ENCODE measurements at places on chromosomes 4 and X.

DNA sequence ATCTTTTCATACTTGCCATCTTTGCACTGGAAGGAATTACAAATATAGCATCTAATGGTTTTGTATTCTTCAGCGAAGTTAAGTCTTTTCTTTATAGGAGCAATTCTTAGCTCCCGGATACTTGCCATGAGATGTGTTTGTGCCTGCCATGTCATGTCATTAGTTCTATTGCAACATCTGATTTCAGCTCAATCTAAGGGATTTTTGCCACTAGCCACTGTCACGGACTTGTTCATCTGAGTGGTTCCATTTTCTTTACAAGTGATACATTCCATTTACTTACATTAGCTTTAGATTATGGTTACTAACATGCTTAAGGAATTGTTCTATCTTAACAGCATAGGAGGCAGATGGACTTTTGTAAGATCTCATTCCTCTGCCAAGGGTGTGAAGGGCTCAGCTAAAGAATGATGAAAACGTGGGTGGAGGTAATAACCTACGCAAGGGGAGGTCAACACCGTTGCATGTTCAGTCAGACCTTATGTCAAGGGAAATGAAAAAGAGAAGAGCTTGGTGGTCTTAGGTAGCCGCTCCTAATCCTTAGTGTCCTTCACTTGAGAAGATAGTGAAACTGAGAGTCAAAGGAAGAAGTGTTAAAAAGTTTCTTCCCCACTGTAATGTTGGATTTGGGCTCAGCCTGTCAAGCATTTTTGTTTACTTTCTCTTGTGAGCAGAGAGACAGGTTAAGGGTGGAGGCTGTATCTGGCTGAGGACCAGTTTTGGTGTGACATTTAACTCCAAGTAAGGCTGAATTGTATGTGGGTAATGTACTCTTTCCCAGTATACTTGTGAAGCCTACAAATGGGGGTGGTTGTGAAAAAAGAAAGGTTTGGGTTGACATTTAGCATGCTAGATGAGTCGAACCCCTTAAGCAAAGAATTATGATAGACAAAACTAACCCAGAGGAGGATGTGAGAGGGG is 3.6 kb upstream of the KLHL2 start:
- no peak for DNase-seq

- no peak for DNase-seq
Measured at GRCh38 chr4:7843831-7844593, 95.6 kb downstream of the AFAP1 start.

- DNase-seq: no peak
Measured at GRCh38 chr4:69591364-69591763, 48.1 kb downstream of the UGT2A2 start.

DNA sequence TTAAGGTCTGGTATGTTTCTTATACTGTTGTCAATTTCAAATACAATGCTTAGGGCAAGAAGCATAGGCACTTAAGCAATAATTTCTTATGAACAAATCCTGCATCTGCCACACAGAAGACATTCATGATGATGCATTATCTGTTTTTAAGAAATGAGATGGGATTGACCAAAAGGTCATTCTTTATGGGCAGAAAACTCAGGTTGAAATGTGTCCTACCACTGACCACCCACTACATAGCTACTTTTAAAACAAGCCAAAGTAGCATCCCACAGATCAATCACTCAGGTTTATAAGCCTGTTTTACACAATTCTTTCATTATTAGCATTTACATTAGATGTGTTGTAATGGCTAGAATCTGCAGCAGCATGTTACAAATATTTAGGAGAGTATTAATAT is 617.8 kb downstream of the PCDH7 start:
- no peak for DNase-seq

- DNase-seq: no peak
Measured at GRCh38 chr4:144985014-144985413, 113.0 kb downstream of the ANAPC10 start.

GRCh38 chr4:169341490-169341889 is 70.7 kb upstream of the SH3RF1 start:
- no peak for DNase-seq

GRCh38 chrX:68421636-68422035 is 11.7 kb downstream of the OPHN1 start:
- no peak for DNase-seq

- DNase-seq: no peak
Measured at GRCh38 chrX:81195712-81196111, 6.0 kb downstream of the HMGN5 start.

GRCh38 chrX:118062817-118063615 is 53.6 kb downstream of the KLHL13 start:
- no peak for DNase-seq

DNA sequence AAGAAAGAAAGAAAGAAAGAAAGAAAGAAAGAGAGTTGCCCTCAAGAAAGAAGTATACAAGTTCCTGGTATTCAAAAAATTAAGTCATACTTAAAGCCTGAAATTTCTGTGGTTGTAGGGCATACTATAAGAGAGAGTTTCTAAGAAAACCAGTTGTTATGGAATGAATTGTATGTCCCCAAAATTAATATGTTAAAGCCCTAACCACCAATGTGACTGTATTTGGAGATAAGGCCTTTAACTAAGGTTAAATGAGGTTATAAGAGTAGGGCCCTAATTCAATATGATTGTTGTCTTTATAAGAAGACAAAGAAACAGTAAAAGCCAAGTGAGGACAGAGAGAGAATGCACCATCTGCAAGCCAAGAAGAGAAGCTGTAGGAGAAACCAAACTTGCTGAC is 521.1 kb downstream of the CCSER1 start:
- DNase-seq: no peak

GRCh38 chr4:104210420-104210819 is 284.3 kb downstream of the CXXC4 start:
- DNase-seq: no peak

DNA sequence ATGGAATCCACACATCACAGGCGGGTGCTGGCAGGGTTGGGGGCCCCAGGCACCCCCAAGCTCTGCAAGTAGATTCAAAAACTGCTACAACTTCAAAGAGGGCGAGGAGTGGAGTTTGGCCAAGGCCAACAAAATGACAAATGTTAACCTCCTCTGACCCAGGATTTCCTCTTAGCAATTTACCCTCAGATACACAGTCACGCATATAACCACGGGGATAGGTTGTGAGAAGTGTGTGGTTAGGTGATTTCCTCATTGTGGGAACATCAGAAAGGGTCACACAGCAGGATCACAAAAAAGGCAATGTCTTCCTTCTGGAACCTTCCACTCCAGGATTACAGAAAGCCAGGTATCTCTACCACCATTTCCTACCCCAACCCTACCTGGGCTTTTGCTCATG is 62.4 kb downstream of the C4orf50 start:
- no peak for DNase-seq

- no peak for DNase-seq
Measured at GRCh38 chrX:259692-260355, 21.4 kb upstream of the PLCXD1 start.

- no peak for DNase-seq
Measured at GRCh38 chr4:69843932-69844331, 16.0 kb downstream of the SULT1E1 start.

DNA sequence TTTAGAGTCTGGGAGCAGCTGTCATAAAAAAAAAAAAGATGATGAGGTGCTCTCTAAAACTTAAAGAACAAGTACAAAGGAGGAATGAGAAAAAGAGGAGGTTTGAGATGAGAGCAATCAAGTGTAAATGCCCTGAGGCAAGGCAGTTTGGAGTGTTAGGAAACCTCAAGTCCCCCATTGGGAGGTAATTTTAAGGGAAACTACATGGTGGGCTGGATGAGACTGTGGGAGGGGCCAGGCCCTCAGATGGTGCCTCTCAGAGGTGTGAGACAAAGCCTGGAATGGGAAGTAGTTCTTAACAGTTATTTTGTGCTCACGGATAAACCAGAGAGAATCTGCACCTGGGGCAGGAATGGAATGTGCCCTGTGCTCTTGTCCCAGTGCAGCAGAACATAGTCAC is 1.9 kb upstream of the MAGEB3 start:
- DNase-seq: no peak

DNA sequence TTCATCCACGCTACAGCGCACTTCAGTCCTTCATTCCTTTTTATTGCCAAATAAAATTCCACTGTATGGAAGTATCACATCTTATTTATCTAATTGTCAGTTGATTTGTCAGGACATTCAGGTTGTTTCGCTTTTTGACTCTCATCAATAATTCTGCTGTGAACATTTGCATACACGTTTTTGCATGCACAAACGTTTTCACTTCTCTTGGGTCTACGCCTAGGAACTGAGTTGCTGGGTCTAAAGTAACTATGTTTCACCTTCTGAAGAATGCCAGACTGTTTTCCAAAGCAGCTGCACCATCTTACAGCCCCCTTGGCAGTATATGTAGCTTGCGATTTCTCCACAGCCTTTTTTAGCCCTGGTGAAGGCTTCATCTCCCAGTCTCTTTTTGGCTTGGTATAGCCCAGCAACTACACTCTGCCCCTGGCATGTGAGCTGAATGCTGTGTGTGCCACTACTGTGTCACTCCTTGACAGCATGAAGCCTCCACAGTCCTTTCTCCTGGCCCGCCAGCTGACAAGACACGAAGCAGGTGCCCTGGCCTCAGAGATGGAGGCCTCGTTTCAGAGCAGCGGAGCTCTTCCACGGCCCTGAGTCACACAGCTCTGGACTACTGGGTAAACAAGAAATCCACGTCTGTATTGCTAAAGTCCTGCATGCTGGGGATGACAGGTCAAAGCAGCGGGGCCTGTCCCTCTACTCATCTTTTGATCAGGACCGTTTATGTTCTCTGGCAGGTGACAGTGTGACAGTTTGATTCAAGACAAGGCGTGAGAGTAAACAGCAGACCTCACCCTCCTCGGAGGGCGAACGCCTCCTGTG is 75.5 kb downstream of the NSUN7 start:
- DNase-seq: no peak

GRCh38 chr4:141180991-141181761 is 39.5 kb upstream of the ZNF330 start:
- no peak for DNase-seq

DNA sequence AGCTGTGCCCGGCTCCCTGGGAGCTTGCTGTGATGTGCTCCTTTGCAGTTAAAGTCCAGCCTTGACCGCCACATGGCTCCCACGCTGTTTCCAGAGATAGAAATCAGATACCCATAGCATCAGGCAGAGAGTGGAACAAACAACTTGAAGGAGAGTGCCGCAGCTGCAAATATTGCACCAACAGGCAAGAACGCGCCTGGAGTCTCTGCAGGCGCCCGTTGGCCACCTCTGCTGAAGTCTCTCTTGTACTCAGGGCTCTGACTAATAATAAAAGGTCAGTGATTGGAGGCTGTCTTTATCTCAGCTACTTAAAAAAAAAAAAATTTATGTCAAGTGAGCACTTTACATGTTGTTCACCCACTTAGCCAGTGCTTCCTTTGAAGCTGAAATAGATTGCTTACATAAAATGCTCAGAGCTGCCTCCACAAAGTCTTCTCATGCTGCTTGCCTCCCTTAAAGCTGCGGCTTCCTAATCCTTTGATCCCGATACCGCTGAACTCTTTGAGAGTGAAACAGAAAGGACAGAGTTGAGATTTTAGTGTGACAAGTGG is 30.9 kb upstream of the TENM3 start:
- DNase-seq: no peak

DNA sequence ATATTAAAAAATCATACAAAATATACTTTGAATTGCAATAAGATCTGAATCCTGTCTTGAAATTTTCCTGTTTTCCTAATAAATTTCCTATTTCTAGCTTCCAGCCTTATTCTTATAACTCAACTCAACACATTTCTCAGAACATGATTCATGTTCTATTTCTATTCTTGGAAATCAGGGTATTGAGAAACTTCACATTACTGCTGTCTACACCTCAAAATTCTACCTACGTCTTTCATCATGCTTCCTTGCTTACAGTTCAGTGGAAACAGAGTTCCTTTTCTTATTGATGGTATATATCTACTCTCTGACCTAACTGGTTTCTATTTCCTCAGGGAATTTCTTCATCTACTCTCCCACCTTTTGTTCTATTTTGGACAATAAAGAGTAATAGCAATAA is 2139.0 kb downstream of the ARAP2 start:
- no peak for DNase-seq

- DNase-seq: no peak
Measured at GRCh38 chr4:177099211-177099610, 210.5 kb upstream of the NEIL3 start.
